AG08396 (cell line): ENCODE measurements at places on chromosomes 7 and 10.
A peak's percentile ranks its signal among the peaks of the same experiment; 100 is the strongest.

- no peak for DNase-seq
Measured at GRCh38 chr10:29132551-29133111, 156.2 kb upstream of the LYZL1 start.

DNA sequence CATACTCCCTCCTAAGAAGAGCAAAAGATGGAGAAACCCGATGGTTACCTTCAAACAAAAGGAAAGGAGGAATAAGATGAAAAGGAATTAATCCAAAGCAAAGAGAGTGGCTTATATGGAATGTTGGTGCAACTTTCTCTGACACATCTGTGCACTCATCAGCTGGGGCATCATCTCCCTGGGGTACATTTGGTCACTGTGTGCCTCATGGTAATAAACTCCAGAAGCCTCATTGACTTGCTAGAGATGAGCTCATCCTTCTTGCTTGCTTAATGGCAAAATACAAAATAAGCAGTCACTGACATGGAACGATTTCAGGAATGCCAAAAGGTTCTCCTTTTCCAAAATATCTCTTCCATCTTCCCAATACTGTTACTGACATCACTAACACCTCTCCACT lies 22.5 kb downstream of the CAV1 start:
- DNase-seq = peak; percentile 38

DNA sequence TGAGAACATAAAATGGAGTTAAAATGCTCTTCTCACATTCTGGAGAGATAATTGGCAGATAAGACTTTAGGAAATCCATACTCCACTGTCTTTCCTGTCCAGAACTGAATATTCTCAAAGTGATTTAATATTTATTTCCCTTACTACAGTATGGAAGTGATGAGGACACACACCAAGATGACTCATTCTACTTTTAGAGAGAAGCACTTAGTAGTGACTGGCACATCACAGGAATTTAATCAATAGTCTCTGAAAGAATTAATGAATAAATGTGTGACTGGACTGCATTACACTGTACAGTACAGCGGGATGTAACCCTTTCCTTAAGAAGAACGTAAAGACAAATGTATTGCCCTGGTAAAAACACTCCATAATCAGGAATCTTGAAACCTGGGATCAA lies 116.7 kb downstream of the SEMA3E start:
- DNase-seq = no peak

DNA sequence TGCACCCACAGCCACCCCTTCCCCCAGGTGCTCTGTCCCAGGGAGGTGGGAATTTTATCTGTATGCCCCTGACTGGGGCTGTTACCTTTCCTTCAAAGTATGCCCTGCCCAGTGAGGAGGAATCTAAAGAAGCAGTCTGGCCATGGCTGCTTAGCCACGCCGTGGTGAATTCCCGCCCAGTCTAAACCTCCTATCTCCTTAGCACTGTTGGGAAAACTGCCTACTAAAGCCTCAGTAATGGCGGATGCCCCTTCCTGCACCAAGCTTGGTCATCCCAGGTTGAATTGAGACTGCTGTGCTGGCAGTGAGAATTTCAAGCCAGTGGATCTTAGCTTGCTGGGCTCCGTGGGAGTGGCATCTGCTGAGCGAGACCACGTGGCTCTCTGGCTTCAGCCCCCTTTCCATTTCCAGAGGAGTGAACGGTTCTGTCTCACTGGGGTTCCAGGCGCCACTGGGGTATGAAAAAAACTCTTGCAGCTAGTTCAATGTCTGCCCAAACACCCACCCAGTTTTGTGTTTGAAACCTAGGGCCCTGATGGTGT lies 87.2 kb downstream of the ABCC2 start:
- DNase-seq = no peak

GRCh38 chr7:56124981-56125380 lies 8.8 kb upstream of the NUPR2 start:
- DNase-seq = no peak

DNA sequence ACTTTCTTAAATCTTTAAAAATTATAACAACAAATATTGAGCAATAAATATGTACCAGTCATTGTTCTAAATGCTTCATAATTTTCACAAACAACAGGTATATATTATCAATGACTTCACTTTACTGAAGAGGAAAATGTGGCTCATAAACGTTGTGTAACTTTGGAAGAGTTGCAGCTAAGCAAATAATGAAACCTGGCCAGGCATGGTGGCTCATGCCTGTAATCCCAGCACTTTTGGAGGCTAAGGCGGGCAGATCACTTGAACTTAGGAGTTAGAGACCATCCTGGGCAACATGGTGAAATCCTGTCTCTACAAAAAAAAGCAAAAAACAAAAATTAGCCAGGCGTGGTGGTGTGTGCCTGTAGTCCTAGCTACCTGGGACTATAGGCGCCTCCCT lies 71.9 kb upstream of the AMPH start:
- no peak for DNase-seq

- DNase-seq = no peak
Measured at GRCh38 chr7:68785036-68785435, 813.2 kb upstream of the AUTS2 start.

- DNase-seq = no peak
Measured at GRCh38 chr7:14606101-14606500, 296.4 kb downstream of the DGKB start.

DNA sequence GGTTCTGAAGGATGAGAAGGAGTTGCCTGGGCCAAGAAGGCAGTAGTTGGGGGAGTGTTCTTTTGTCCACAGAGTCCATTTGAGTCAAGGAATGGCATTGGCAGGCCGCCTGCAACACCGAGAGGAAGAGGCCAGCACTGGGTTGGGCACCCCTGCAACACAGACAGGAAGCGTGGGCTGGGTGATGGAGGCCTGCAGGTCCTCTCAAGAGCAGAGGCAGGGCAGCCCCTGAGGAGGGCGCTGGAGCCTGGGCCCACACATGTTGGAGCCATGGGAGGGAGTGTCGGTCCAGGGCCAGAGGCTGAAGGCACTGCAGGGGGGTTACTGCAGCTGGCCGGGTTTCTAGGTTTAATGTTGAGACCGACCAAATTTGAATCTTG lies 137.3 kb downstream of the PTPN20 start:
- DNase-seq = no peak

DNA sequence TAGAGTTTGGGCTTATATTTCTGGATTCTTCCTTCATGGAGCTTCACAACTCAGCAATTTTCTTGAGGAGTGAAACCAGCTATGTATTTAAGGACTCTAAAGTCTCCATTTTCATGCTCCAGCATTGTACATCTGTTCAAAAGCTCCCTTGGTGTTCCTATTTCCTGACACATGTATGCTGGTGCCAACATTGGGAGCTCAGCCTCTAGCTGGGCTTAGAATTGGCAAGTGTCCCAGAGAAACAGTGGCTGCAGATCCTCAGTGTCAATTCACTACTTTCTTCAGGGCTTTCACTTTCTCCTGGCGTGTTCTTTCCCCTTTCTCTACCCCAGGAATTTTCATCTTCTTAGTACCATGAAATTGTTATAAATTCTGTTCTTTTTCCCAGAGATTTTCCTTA lies 103.1 kb downstream of the ZNF467 start:
- no peak for DNase-seq

GRCh38 chr10:26437637-26438461 lies at the start of gene APBB1IP:
Gene APBB1IP (plus strand): TSS chr10:26438341. CDS start chr10:26492327, 53,986 bp downstream.
- DNase-seq = peak; percentile 42

DNA sequence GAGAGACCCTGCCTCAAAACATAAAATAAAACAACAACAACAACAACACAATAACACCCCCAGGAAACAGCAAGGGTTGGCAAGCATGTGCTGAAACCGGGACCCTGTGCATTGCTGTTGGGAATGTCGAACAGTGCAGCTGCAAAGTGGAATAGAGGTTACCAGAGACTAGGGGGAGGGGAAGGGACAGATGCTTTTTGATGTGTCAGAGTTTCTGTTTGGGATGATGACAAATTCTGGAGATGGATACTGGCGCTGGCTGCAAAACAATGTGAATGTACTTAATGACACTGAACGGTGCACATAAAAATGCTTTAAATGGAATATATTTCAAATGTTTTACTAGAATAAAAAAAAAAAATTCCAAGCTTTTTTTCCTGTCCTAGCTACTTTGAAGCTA lies 241.8 kb downstream of the TEX36 start:
- no peak for DNase-seq

GRCh38 chr7:21326921-21327320 lies 101.0 kb upstream of the SP4 start:
- DNase-seq = no peak

DNA sequence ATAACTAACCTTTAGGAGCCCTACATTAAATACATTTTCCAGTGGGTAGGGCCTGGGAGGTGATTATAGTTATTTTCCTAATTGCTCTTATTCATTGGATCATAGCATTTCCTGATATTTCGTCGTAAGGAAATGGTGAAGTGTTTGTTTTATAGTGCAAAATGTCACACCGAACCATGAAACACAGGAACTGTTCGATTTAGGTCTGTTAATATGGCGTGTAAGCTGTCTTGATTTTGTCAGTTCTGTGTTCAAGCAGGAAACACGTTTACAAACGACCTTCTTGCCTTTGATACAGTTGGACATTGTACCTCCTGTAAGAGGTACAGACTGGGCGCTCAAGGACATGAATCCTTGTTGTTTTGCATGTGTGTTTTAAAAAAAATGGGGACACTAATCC lies 14.8 kb downstream of the RBM17 start:
- DNase-seq = no peak

DNA sequence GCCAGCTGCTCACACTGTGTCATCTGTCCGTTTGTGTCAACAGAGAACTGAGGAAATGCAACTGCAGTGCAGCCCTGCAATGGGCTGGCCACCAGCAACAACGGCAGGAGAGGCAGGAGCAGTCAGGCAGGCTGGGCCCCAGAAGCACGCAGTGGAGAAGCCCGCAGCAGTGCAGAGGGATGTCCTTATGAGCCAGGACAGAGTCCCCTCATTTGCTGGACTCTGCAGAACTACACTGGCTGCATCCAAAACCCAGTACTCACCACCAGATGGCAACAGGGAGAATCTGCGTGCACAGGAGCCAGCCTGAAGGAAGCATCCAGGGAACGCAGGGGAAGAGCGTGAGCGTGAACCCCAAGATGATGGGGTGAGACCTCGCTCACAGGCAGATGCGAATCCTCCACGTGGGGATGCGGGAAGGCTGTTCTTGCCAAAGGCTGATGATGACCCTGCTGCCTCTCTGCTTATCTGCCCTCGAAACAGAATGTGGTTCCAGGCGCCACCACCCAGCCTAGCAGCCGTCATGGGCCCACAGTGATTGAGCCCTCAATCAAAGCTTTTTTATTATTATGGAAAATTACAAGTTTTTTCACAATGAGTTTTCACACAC lies 232.1 kb downstream of the PTPRN2 start:
- DNase-seq = no peak

DNA sequence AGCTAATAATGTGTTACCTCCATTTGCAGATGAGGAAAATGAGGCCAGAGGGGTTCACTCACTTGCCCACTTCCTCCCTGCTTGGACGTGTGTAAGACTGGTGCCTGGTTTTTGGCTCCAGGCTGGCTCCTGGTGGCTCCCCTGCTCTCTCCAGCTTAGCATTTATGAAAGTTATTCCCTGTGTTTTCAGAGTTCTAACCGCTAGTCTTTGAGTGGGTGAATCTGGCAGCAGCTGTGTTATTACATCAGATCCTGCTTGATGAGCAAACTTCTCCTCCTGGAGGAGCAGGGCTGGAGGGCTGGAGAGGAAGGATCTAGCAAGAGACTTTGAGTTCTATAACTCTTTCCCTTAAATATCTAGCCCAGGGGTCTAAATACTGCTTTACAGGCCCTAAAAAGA lies 80.9 kb upstream of the AGBL3 start:
- peak; percentile 71 for DNase-seq
